Fibroblast of lung (primary cell): ENCODE measurements at places on chromosomes 6 and 20.
A peak's percentile ranks its signal among the peaks of the same experiment; 100 is the strongest.

- DNase-seq = no peak
Observed at GRCh38 chr6:11983306-11983705, 28.8 kb upstream of the HIVEP1 start.

DNA sequence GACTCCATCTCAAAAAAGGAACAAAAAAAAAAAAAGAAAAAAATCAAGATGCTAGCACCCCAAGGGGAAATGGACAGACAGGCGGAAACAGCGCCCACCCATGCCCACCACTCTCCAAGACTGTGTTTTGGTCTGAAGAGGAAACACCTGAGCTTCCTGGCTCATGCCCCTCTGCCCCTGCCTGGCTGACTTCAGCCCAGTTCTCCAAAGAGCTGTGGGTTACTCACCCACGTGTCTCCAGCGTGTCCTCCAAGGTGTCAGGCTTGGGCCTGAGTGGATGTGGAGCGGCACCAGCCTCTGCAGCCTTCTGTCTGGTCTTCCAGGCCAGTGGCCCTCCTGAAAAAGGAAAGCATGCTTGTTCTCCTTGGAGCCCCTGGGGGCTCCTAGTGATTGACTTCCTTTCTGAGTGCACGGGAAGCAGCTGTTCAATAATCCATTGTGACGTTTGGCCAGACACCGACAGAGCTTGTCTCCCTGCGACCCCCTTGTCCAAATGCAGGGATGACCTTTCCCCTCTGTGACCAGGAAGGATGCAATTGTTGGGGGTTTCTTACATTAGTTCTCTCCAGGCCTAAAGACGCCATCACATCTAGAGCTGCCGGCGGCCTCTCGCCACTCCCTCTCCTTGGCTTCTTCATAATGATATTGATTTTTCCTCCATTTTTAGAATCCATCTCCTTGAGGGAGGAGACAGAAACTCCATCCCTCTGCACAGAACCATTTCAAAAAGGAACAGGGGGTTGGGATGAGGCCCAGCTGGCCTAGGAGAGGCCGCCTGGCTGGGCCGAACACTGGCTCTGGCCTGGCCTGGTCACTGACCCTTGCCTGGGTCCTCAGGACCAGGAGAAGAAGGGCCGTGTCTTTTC, 58.4 kb downstream of the ADNP start:
- DNase-seq = no peak

GRCh38 chr6:28252009-28252975, at the start of gene ZKSCAN4:
TSS of gene ZKSCAN4 (minus strand) at chr6:28252269. CDS start at chr6:28251980, 289 bp downstream.
- peak; percentile 91 for DNase-seq

- DNase-seq = no peak
Observed at GRCh38 chr20:37288091-37288490, 1.4 kb upstream of the MANBAL start.

DNA sequence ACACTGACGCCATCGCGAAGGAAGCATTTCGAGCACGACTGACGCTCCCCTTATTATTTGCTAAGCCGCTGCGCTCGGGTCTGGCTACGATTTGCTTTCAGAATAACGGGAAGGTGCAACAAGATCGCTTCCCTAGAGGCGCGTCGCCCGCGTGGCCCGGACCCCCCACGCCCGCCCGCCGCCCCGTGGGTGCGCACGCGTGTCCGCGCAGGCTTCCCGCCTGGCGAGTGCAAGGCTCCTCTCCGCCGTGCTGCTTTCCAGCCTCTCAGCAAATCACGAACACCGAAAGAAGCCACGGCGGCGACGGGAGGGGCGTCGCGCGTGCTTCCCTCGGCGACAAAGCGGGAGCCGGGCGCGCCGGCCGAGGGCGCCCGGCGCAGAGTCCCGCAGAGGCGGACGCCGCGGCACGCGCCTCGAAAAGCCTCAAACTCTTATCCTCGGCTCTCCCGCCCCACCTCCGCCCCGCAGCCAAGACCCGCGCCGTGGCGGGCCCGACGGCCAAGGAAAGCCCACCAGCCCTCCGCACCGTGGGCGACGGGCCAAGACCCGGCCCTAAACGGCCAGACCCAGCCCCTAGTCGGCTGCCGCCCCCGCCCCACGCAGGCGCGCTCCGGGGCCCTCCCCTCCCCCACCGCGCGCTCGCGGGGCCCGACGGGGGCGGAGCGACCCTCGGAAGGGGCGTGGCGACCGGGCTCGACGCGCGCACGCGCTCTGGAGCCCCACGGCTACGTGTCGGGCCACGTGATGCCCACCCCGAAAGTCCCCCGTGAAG, 987 bp upstream of the QKI start:
- peak; percentile 87 for DNase-seq

- no peak for DNase-seq
Observed at GRCh38 chr20:40813029-40813431, 124.0 kb upstream of the MAFB start.

GRCh38 chr6:27672113-27672799, 199.4 kb upstream of the ZNF184 start:
- peak; percentile 59 for DNase-seq

GRCh38 chr6:6783721-6784120, 195.2 kb downstream of the LY86 start:
- peak; percentile 19 for DNase-seq

- DNase-seq = peak; percentile 75
Observed at GRCh38 chr6:33276864-33277662, at the start of gene B3GALT4. TSS of gene B3GALT4 (plus strand) at chr6:33277123. CDS start at chr6:33277420, 297 bp downstream.

- DNase-seq = peak; percentile 73
Observed at GRCh38 chr6:158817728-158818580, 1.2 kb downstream of the EZR start.

- DNase-seq = peak; percentile 43
Observed at GRCh38 chr20:59016795-59017492, 2.3 kb upstream of the TUBB1 start.

- no peak for DNase-seq
Observed at GRCh38 chr6:95923518-95923917, 92.3 kb upstream of the FUT9 start.

GRCh38 chr6:143694013-143694412, 16.2 kb downstream of the PHACTR2 start:
- DNase-seq = no peak

DNA sequence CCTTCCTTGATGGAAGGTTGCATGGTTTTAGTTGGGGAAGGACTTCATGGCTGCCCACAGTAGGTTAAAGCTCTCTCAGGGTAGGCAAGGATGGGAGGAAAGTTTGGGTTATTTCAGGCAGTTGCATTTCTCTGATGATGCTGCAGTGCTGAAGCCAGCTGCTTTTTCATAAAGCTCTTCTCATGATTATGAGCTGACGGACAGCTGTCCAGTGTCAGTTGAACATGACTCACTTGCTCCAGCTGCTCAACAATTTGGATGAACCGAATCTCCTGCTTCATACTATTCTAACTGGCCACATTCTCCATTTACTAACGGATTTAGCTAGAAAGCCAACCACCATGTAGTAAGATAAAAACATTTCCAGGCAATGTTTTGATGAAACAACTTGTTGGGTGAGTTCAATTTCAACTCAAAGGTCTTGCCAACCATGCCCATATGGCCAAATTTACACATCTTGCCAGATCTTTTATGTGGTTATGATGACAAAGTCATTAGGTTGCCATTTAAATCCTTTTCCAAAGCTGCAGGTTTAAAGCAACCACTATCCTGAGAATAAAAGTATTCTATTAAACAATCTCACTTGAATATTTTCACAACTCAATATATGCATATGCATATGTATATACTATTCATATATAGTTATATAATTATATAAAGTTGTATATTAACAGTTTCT, 125.9 kb downstream of the HS3ST5 start:
- no peak for DNase-seq

DNA sequence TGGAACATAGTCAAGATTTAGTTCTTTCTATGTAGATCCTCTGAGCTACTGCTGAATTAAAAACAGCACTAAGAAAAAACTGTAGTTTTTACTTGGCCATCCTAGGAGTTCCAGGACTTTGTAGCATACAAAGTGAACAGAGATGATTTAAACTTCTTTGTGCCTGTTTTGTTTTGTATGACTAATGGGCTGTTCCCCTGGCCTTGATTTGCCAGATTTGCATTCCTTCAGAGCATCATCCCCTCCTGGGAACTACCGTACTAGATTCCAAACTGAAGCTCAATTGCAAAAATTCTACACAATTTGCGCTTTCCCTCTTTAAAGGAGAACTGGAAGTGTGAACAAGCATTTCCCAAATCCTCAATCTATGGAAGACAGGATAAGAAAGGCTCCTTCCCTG, 23.1 kb downstream of the ACOT13 start:
- peak; percentile 13 for DNase-seq

- peak; percentile 44 for DNase-seq
Observed at GRCh38 chr6:88870717-88871330, 92.6 kb downstream of the RNGTT start.

- no peak for DNase-seq
Observed at GRCh38 chr20:35828916-35829315, 57.1 kb downstream of the PHF20 start.
